ENCODE measurements at places on chromosomes 7 and 10.
A peak's percentile ranks its signal among the peaks of the same experiment; 100 is the strongest.

- DNase-seq: peak; percentile 32
These were observed 562 bp downstream of the GRK5 start for GRCh38 chr10:119207713-119208552.

GRCh38 chr7:27364344-27364758, 121.7 kb downstream of the EVX1 start:
- no peak for DNase-seq

DNA sequence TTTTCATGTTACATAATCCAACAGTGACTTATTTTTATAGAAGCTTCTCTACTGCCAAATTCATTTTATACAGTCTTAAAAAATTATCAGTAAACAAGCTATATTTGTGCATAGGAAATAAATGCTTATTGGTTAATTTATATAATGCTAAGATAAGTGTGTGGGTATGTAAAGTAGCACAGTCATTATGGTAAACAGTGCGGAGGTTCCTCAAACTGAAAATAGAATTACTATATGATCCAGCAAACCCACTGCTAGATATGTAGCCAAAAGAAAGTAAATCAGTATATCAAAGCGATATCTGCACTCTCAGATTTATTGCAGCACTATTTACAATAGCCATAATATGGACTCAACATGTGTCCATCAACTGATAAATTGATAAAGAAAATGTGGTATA, 71.1 kb downstream of the ATRNL1 start:
- no peak for DNase-seq

GRCh38 chr7:95804052-95804451, 31.7 kb downstream of the DYNC1I1 start:
- DNase-seq: no peak

- DNase-seq: no peak
These were observed 23.8 kb downstream of the DNAJB6 start for GRCh38 chr7:157360483-157361025.

DNA sequence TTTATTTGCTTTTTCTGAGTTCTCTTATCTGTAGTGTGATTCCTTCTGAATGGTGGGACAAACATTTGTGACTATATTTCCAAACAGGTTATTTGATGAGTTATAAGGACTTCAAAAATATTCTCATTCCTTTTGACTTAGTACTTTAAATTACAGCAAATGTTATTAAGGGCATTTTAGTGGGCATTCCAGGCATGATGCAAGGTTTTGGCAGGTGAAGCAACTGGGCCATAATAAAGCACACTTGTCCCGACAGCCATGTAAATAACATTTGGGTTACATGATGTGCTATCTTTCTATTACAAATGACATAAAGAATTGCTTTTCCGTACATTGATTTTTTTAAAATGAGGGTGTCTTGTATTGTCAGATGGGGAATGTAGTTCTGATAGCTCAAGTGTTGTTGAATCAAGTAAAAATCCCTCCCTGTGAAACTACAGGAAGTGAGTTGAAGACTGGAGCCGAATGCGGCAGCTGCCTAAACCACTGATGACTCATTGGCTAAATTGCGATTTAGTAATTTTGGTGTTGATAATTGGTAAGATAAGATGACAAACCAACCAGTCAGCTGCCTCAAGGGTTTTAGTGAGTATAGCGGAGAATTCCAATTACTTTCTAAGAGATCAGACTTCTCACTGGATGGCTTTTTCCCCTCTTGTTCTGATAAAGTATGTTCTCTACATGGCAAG, 231.3 kb upstream of the NPY start:
- DNase-seq: no peak
